WERI-Rb-1 (cell line): ENCODE measurements at places on chromosomes 7 and 10.

DNA sequence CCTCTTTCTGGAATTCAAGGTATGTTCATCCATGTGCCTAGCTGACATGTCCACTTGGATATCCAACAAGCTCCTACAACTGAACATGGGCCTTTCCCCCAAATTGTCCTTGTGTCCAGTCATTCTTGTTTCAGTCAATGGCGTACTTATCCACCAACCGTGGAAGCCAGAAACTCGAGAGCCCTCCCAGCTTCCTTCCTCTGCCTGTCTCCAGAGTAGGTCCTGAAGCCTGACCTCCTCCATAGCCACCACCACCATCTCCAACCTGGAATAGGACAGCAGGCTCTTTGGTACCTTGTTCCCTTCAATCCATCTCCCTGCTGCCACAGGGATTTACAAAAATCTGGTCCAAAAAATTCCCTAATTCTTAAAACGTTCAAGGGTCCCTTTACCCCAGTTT, 305.1 kb downstream of the RPS24 start:
- DNase-seq = no peak

GRCh38 chr7:135669774-135670173, 7.5 kb downstream of the STMP1 start:
- no peak for DNase-seq

- no peak for DNase-seq
Observed at GRCh38 chr7:16671811-16672210, 25.8 kb downstream of the BZW2 start.

GRCh38 chr7:102300643-102301221, 14.1 kb downstream of the SH2B2 start:
- DNase-seq = no peak

- DNase-seq = peak; percentile 92
Observed at GRCh38 chr7:4641667-4642467, 40.2 kb upstream of the FOXK1 start.
